Right lung (tissue), 10 donors: ENCODE measurements at places on chromosomes 7 and 10. TPM values are rescaled to one million over a fixed set of nuclear protein-coding genes. Genes with fewer than 3 reads are reported as not detected.

The DLX5 gene
- polyA plus RNA-seq = 11.8 TPM

DNA sequence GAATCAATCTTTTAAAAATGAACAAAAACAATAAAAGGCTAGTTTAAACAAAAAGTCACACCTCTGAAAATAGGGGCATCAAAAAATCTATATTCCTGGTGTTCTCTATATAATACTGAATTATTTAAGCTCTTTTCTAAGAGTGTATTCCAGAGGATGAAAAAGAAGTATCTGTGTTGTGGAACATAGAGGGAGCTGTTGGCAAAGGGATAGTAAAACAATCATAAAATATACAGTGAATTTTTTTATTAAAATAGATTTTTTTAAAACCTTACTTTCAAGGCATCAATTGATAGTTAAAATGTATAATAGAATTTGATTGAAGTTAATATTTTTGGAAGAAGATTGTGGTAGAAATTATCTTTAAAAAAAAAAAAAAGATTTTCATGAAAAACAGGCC, 1409.1 kb upstream of the CELF2 start:
- no peak for DNase-seq

DNA sequence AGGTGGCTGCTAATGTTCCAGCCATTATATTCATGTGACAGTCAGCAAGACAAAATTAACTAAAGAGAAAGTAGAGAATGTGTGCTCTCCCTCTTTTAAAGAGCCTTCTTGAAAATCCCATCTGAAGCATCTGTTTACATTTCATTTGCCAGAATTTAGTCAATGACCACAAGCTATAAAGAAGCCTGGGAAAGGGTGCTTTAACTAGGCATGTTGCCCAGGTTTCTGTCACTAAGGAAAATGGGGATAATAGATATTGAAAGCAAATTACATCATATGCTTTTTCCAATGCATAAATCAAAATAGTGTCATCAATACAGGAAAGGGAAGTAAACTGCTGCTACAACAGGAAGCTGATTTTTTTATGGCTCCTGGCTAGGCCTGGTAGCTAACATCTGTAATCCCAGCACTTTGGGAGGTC, 67.7 kb downstream of the ELAPOR2 start:
- no peak for DNase-seq

The SPDYE1 gene
- polyA plus RNA-seq = 1.7 TPM

- DNase-seq = no peak
Measured at GRCh38 chr7:55088107-55088506, 69.3 kb downstream of the EGFR start.

DNA sequence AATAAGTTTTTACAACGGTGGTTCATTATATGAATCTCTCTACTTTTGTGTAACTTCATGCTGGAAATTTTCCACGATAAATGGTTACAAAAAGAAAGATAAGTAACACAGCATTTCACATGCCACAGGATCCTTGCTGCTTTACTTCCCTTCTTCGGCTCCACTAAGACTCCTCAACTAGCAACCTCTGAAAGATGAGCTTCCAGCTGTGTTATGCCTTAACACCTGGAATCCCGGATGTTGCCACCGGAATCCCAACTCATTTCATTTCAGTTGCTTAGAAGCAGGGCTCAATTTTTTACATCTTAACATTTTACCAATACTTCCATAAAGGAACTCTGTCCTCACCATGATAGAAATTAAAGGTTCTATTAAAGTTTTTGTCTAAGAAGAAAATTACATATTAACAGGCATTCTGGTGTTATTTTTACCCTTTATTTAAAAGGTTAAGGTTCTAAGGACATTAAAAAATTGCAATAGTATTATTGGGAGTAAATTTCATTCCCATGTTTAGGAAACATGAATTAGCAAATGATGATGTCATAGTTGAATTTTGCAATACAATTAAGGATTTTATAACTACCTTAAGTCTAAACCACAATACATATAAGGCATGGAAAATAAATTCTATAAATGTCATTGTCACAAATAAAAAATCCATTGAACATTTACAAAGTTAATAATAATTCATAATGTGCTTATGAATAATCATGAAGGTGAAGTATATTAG, 57.1 kb upstream of the IL6 start:
- no peak for DNase-seq

GRCh38 chr10:1498746-1499358, 238.5 kb downstream of the ADARB2 start:
- no peak for DNase-seq

The MBL2 gene
- polyA plus RNA-seq = not detected

DNA sequence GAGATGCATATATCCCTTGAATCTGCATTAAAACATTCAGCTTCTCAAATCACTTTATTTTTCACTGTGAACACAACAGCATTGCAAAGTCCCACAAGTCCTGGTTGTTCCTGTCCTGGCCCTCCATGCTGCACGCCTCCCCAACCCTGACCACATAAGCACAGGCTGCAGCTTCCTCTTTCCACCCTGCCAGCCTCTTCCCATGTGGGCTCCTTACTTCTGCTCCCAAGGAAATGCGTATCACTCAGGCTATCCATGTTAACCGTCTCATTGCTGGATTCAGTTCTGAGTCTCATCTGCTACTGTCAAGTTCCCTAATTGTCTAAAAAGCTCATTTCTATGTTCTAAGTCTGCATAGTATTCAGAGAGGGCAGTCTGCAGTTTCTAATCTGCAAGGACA, 89.7 kb upstream of the ZPBP start:
- DNase-seq = no peak

DNA sequence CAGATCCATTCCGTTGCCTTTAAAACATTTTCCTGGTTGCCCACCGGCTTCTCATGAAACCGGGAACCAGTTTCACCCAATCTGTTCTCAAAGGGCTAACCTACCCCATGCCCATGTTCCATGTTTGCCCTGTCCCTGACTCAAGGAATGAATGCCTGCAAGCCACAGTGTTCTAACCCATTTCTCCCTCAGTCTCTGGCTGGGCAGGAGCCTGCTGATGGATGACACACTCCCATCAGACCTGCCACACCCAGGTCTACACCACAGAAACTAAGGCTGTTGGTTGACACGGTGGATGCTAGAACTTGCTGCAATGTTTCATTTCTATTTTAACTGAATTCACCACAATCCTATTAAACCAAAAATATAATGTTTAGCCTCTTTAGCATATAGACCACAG, 15.6 kb downstream of the CLRN3 start:
- no peak for DNase-seq

The PDE6C gene
- polyA plus RNA-seq = 3.0 TPM

- DNase-seq = no peak
Measured at GRCh38 chr10:21308018-21308417, 217.5 kb downstream of the SKIDA1 start.

- DNase-seq = no peak
Measured at GRCh38 chr7:20508109-20508508, 107.4 kb upstream of the ABCB5 start.

The ABCC2 gene
- polyA plus RNA-seq = 0.78 TPM
